ENCODE measurements at places on chromosomes 5 and 9. TPM values are rescaled to one million over a fixed set of nuclear protein-coding genes. Genes with fewer than 3 reads are reported as not detected.
A peak's percentile ranks its signal among the peaks of the same experiment; 100 is the strongest.

- no peaks in the 10 kb centered on the region for H3K27me3 ChIP-seq
- peak overlapping the region; percentile 64 for H3K4me3 ChIP-seq
- DNase-seq: peak; percentile 36
- H3K27ac ChIP-seq: peak overlapping the region; percentile 57
- peaks cover 75% of the 10 kb centered on the region for H3K4me1 ChIP-seq
- H3K36me3 ChIP-seq: peaks cover 2% of the 10 kb centered on the region
Measured at GRCh38 chr9:79581794-79582193, 10.0 kb downstream of the TLE4 start.

GRCh38 chr5:106637275-106637674 lies 1033.5 kb downstream of the EFNA5 start:
- no peak for DNase-seq
- no peaks in the 10 kb centered on the region for H3K4me1 ChIP-seq
- H3K36me3 ChIP-seq: peaks cover 2% of the 10 kb centered on the region
- no peak overlapping the region for H3K4me3 ChIP-seq
- no peaks in the 10 kb centered on the region for H3K27me3 ChIP-seq

DNA sequence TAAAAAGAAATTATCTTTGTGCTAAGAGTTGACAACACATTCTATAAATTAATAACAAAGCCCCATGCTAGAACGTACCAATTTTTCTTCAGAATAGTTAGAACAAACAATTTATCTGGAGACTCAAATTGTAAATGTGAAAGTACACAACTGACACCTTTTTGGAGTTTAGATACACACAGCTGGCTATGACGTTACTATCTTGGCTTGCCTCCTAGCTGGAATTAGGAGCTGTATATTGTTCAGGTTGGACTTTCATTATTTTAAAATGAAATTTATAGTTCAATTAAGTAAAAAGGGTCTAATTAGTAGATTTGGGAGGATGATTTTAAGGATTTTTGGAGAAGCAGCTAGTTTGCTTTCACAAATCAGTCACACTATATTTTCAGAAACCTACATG lies 393.9 kb upstream of the RIOK2 start:
- no peaks in the 10 kb centered on the region for H3K27me3 ChIP-seq
- no peak overlapping the region for H3K27ac ChIP-seq
- DNase-seq: no peak
- H3K4me3 ChIP-seq: no peak overlapping the region
- no peaks in the 10 kb centered on the region for H3K36me3 ChIP-seq

DNA sequence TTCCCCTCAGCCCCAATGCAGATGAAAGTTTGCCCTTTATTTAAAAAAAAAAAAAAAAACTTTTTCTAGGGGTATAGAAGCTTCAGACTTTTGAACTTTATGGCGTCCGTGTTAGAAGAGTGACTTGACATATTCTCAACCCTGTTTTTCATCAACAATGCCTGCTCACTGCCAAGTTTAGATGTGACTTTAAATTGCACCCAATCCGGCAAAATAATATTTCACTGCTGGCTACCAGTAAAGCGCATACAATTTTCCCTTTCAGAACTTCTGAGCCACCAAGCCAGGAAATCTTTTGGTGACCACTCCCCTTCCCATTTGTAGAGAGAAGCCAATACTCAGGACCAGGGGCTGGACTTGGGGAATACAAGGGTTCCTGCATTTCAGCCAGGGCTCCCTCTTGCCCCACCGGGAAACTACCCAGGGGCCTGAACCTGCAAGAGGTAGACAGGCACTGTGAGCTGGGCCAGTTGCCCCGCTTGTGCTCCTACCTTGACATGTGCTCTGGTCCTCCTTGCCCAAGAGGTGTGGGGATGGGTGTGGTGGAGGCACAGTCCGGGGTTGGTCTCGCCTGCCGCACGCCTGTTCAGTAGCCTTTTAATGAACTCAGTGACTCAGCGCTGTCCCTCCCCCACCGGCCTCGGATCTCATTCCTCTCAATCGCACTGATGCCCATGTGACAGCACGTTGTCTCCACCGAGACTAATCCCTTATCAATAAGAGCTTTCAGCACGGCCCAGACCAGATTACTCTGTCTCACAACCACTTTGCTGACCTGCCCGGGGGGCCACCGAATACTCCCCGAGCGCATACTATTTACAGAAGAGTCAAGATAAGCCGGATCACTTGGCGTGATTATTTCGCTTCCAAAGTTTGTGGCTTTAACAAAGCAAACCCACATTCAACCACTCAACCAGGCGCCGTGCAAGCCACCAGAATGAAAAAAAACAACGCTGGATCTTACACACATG lies 226.4 kb downstream of the DCP2 start:
- no peaks in the 10 kb centered on the region for H3K4me1 ChIP-seq
- H3K27ac ChIP-seq: no peak overlapping the region
- no peaks in the 10 kb centered on the region for H3K36me3 ChIP-seq

GRCh38 chr5:126849101-126849678 lies 72.3 kb downstream of the LMNB1 start:
- H3K27me3 ChIP-seq: no peaks in the 10 kb centered on the region
- H3K36me3 ChIP-seq: peaks cover 6% of the 10 kb centered on the region
- DNase-seq: no peak
- peaks cover 55% of the 10 kb centered on the region for H3K4me1 ChIP-seq
- H3K27ac ChIP-seq: peak overlapping the region; percentile 47

- no peak overlapping the region for H3K27ac ChIP-seq
- H3K4me3 ChIP-seq: peak overlapping the region; percentile 74
Measured at GRCh38 chr9:71446473-71447411, 321.6 kb downstream of the CEMIP2 start.

DNA sequence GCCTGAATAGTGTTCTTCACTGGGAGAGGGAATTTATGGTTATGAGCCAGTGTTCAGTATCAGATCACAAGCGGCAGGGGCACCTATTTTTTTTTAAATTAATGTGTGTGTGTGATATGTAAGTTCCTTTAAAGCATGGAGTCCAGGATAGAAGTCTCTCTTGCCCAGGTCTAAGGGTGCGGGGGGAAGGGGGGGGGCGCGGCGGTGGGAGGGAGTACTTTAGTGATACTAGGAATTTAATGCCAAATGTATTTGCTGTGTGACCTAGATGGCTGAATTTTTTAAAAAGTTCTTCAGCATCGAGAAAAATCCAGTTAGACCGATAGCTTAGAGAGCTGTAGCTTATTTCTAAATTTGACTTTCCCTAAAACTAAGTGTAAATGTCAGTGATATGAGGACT lies 1.5 kb upstream of the FCHO2 start:
- DNase-seq: no peak
- H3K27me3 ChIP-seq: peaks cover 52% of the 10 kb centered on the region
- peak overlapping the region; percentile 97 for H3K4me3 ChIP-seq
- peaks cover 3% of the 10 kb centered on the region for H3K36me3 ChIP-seq

GRCh38 chr9:102434545-102434944 lies 560.6 kb upstream of the CYLC2 start:
- no peak for DNase-seq
- no peak overlapping the region for H3K27ac ChIP-seq
- H3K27me3 ChIP-seq: no peaks in the 10 kb centered on the region
- no peaks in the 10 kb centered on the region for H3K4me1 ChIP-seq
- H3K4me3 ChIP-seq: no peak overlapping the region
- H3K36me3 ChIP-seq: no peaks in the 10 kb centered on the region

DNA sequence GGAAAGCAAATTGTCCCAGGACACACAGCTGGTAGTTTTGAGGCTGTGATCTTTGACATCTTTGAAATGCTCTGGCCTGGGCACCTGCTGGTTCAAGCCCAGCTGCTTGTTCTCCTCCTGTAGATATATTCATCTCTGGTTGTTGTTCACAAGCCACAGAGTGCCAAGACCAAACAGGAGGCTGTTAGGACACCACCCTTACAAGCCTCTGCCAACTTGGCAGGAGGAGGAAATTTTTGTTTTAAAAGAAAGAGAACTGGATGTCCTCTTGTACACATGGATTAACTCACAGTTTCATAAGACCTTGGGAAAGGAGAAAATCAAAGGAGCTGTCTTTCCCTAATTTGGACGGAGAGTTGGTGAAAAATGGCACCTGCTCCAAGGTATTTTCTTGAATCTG lies 8.5 kb upstream of the ZFP62 start:
- H3K4me3 ChIP-seq: no peak overlapping the region
- no peak overlapping the region for H3K27ac ChIP-seq
- H3K4me1 ChIP-seq: peaks cover 12% of the 10 kb centered on the region
- no peaks in the 10 kb centered on the region for H3K36me3 ChIP-seq
- H3K27me3 ChIP-seq: peaks cover 16% of the 10 kb centered on the region
- no peak for DNase-seq

GRCh38 chr5:112417931-112418658 lies 982 bp downstream of the EPB41L4A start:
- peaks cover 61% of the 10 kb centered on the region for H3K27me3 ChIP-seq
- peak; percentile 68 for DNase-seq
- peaks cover 10% of the 10 kb centered on the region for H3K4me1 ChIP-seq
- peak overlapping the region; percentile 56 for H3K27ac ChIP-seq
- no peaks in the 10 kb centered on the region for H3K36me3 ChIP-seq

GRCh38 chr5:38879078-38879460 lies 33.3 kb downstream of the OSMR start:
- H3K4me1 ChIP-seq: no peaks in the 10 kb centered on the region
- peaks cover 27% of the 10 kb centered on the region for H3K27me3 ChIP-seq
- H3K4me3 ChIP-seq: no peak overlapping the region
- H3K27ac ChIP-seq: no peak overlapping the region
- no peaks in the 10 kb centered on the region for H3K36me3 ChIP-seq

GRCh38 chr9:98775831-98776441 lies 20.4 kb downstream of the ANKS6 start:
- no peaks in the 10 kb centered on the region for H3K4me1 ChIP-seq
- no peaks in the 10 kb centered on the region for H3K27me3 ChIP-seq
- peak; percentile 45 for DNase-seq
- no peak overlapping the region for H3K4me3 ChIP-seq

DNA sequence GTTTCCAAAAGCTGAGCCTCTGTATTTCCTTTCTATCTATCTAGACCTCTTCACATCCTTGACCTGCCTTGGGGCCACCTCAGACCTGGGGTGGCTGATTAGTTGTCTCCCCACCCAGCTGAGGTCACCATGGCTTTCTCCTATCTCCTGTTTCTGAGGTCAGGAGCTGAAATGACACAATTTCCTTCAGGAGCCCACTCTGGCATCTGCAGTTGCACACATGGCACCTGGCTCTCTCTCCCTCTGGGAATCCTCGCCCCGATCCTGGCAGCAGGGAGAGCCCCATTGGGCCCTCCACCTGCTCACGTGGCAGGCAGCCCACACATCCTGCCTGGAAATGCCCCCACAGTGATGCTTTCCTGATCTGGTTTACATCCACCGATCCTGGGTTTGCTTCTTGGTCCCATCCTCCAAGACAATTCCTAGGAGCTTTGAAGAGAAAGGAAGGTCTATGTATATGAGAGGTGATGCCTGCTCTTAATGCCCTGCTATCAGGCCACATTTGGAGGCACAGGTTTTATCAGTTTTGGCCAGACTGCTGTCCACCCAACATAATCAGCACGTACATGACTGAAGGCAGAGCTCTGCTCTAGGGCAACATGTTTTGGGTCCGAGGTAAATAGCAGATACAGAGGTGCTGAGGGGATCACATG lies 53.7 kb downstream of the MARCHF3 start:
- H3K4me1 ChIP-seq: peaks cover 31% of the 10 kb centered on the region
- no peaks in the 10 kb centered on the region for H3K27me3 ChIP-seq
- peaks cover 2% of the 10 kb centered on the region for H3K36me3 ChIP-seq
- H3K4me3 ChIP-seq: no peak overlapping the region

DNA sequence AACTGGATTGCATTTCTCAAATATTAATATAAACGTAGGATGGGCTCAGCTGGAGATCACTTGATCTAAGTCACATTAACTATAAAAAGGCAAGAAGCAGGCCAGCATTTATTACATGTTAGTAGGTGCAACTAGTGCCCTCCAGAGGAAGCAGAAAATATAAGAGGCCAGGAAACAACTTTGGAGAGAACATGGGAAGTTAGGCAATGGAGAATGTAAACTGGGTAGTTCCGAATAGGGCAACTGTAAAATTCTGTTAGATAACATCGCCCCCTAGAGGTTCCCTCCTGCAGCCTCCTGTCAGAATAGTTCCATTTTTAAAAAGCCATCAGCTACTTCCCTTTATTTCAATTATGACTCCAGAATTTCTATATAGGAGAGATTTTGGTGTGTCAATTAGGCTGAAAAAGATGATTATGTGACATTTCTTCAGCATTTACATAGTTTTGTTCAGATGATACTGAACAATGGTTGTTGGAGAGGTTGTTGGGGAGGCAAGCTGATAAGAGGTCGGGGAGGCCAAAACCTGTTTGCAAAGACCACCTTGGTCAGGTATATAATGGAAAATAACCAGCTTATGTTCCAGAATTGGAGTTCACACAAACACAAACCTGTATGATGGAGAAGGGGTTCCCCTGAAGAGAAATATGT lies 22.4 kb downstream of the CCL28 start:
- no peaks in the 10 kb centered on the region for H3K27me3 ChIP-seq
- peak; percentile 45 for DNase-seq
- H3K4me3 ChIP-seq: no peak overlapping the region
- peaks cover 37% of the 10 kb centered on the region for H3K4me1 ChIP-seq
- H3K36me3 ChIP-seq: peaks cover 2% of the 10 kb centered on the region
- no peak overlapping the region for H3K27ac ChIP-seq

DNA sequence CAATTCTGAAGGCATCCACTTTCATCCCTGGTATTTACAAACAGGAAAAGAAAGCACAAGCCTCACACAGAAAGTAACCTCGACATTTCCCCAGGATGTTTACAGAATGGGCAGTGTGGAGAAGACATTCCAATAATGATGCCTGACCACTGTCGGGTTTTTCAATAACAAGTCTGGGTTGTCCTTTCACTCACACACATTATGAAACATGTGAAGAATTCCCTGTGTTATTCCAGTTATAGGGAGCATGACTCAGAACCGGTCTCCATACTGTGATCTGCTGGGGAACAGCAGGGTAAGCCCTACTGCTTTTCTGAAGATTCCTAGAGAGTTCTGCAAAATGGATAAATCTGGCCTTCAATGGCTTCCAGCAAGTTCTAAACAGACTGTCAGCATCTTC lies 155.3 kb downstream of the ADAMTS12 start:
- no peaks in the 10 kb centered on the region for H3K36me3 ChIP-seq
- no peak overlapping the region for H3K4me3 ChIP-seq
- H3K27ac ChIP-seq: no peak overlapping the region
- no peaks in the 10 kb centered on the region for H3K4me1 ChIP-seq
- H3K27me3 ChIP-seq: peaks cover under 1% of the 10 kb centered on the region
- no peak for DNase-seq

TMC1 gene
- not detected for total RNA-seq

STPG3 gene
- not detected for total RNA-seq

PCDHGB1 gene
- 0.19 TPM for total RNA-seq

SELENOP gene
- 0.34 TPM for total RNA-seq

SEMA6A gene
- total RNA-seq: 0.23 TPM

GEMIN5 gene
- total RNA-seq: 14.4 TPM

LPAR1 gene
- total RNA-seq: not detected

SPINK7 gene
- total RNA-seq: not detected

PCDHA11 gene
- not detected for total RNA-seq

ANKRD55 gene
- 0.74 TPM for total RNA-seq

TMEM174 gene
- total RNA-seq: not detected

All from activated T-cell treated with anti-CD3 and anti-CD28 coated beads, Interleukin-2, amount 50 U/mL, for 72 hours (primary cell).